ENCODE measurements at places on chromosomes 1 and 21.

GRCh38 chr21:37357691-37358090 lies 8.9 kb upstream of the DYRK1A start:
- no peak for DNase-seq

DNA sequence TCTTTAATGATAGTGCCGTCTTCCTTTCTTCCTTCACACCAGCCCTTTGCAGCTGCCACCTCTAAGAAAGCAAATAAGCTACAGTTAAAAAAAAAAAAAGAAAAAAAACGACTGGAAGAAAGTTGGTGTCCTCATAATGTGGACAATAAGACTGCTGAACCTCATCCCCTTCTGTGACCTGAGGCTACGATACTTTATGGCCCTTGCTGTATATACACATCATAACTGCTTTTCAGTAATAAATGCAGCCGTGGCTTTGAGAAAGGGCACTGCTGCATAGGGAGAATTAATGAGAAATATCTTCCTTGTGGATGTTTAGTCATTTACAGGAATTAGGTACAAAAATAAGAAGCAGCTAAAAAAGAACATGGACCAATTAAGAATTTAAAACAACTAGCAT lies 333.8 kb upstream of the ADGRL2 start:
- DNase-seq: no peak

DNA sequence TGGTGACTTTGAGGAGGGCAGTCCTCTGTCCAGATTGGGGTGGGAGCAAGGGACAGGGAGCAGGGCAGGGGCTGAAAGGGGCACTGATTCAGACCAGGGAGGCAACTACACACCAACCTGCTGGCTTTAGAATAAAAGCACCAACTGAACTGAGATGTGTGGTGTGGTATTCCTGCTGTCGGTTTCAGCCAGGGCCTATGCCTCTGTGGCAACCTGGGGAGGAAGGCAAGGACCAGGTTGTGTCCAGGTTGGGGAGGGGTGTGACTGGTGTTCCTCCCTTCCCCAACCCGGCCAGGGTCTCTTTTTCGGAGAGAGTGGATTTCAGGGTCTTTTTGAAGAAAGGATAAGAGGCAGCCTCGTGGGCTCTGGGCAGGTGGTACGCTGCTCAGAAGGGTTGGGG lies 6.3 kb downstream of the PROK1 start:
- no peak for DNase-seq

GRCh38 chr21:29949991-29950390 lies 10.2 kb upstream of the GRIK1 start:
- no peak for DNase-seq

DNA sequence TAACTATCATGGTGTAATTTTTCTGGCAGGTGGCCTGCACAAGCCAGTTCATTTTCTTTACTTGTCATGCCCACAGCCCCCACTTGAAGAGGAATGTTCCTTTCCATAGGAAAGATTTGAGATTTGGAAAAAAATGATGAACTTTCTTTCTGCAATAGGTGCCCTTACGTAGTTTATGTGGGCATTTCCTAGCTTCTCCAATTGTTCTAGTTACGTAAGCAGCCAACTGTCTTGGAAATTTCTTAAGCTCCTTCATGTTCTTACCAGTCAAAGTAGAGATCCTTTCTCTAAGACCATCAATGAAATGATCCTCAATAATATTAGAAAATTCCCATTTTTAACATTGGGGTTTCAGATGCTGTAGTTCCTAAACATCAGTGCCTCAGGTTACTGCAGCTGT lies 109.5 kb upstream of the F3 start:
- no peak for DNase-seq

DNA sequence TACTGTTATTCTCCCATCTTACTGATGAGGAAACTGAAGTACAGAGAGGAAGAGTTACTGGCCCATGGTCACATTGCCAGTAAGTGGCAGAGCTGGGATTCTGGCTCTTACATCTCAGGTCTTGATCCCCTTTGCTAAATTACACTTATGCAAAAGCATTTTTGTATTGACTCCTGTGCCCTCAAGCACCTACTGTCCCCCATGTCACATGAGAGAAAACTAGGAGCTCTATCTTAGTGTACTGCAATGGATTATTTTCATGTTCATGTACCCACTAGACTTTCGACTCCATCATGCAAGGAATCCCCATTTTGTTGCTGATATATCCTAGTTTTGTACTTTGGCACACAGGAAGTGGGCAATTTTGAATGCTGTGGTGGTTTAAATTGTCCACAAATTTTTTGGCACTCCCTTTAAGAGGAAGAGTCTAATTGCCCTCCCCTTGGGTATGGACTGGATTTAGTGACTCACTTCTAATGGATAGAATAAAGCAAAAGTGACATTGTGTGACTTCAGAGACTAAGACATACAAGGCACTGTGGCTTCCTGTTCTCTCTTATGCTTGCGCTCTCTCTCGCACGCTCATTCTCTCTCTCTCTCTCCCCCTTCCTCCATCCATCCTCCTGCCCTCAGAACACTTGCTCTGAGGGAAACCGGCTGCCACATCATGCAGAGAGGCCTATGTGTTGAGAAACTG lies 43.5 kb upstream of the JAK1 start:
- no peak for DNase-seq

- no peak for DNase-seq
Observed at GRCh38 chr1:1755426-1755825, 22.8 kb downstream of the NADK start.

GRCh38 chr1:236659792-236660587 lies 26.3 kb upstream of the ACTN2 start:
- no peak for DNase-seq

DNA sequence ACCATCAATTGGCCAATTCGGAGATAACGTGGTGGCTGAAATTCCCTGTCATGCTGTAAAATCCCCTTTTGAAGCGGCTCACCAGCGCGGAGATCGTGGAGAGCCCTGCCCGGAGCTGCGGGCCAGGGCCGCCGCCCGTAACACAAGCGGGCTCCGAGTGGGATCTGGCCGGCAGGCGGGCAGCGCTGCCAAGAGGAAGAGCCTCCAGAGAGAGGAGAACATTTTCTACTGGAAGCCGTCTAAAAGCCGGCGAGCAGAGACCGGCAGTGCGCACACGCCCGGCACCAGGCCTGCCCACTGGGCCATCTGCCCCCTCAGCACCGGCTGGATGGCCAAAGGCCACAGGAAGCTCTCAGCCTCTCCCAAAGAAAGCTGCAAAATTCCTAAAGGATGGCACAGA lies 15.5 kb downstream of the SSBP3 start:
- no peak for DNase-seq

DNA sequence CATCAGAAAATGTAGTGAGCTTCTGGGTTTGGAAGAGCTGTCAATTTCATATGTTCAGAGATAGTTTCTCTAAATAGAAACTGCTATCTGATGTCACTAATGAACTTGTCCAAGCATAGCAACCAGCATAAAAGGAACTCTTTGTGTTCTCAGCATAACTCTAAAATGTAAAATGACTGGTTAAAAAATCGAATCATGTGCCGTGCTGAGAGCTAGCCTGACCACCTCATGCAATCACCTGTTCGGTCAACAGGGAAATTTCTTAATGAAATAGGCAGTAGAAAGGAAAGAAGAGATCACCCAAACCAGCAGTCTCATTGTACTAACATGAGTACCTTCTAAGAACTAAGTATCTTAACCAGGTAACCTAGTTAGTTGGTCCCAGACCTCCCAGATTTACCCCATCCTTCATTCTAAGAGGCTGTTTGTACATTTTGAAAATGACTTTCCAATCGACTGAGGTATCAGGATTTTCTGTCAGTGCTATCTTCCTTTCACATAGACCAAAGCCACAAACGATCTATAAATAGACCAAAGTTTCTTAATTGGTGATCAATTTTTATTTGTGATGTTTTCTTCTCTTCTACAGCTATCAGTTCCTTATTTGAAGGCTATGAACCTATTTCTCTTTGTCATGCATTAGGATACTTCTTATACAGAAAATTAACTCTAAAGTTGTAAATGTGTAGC lies 147.3 kb downstream of the TLR5 start:
- DNase-seq: no peak

GRCh38 chr1:79355090-79355489 lies 348.6 kb upstream of the ADGRL4 start:
- DNase-seq: no peak

Measured in right renal cortex interstitium (tissue), 3 donors.